ENCODE measurements at places on chromosomes 7 and 10. TPM values are rescaled to one million over a fixed set of nuclear protein-coding genes. Genes with fewer than 3 reads are reported as not detected.

GRCh38 chr7:14048889-14049288 is 59.4 kb upstream of the ETV1 start:
- no peak overlapping the region for H3K27ac ChIP-seq
- no peak overlapping the region for H3K4me3 ChIP-seq
- no peaks in the 10 kb centered on the region for H3K36me3 ChIP-seq
- no peaks in the 10 kb centered on the region for H3K27me3 ChIP-seq
- H3K4me1 ChIP-seq, result no peaks in the 10 kb centered on the region

TBXAS1 gene
- total RNA-seq, result 5.7 TPM

- no peaks in the 10 kb centered on the region for H3K4me1 ChIP-seq
- no peak overlapping the region for H3K4me3 ChIP-seq
- no peaks in the 10 kb centered on the region for H3K27me3 ChIP-seq
- no peak overlapping the region for H3K27ac ChIP-seq
These were observed 23.5 kb upstream of the UCMA start for GRCh38 chr10:13257621-13258140.

PWWP2B gene
- total RNA-seq, result 45.1 TPM

DNA sequence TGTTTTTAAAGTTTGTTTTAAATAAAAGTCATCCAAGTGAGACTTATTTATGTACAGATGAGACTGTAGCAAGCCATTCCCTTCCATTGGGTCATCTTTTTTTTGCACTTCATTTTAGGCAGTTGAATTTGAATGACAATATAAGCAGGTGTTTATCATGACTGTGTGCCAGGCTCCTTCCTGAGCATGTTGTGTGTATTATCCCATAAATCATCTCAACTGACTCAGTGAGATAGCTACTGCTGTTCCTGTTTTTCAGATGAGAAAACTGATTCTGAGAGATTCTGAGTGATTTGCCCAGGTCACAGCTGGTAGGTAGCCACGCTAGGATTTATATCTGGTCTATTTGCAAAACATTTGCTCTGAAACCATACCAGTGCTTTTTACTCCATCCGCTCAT is 11.7 kb downstream of the TMEM254 start:
- H3K27me3 ChIP-seq, result no peaks in the 10 kb centered on the region
- H3K36me3 ChIP-seq, result no peaks in the 10 kb centered on the region
- no peak for DNase-seq
- no peaks in the 10 kb centered on the region for H3K4me1 ChIP-seq

DNA sequence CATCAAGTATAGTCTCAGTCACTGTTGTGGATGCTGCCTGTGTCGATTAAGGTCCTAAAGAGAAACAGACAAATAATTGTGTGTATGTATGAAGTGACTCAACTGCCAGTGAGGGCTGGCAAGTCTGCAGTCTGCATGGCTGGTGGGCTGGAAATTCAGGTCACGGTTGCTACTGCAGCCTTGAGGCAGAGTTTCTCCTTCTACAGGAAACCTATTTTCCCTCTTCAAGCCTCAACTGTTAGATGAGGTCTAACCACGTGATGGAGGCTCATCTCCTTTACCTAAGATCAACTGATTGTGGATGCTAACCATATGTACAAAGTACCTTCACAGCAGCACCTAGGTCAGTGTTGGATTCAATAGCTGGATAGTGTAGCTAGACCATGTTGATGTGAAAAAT is 29.9 kb downstream of the MBL2 start:
- H3K36me3 ChIP-seq, result no peaks in the 10 kb centered on the region
- H3K4me3 ChIP-seq, result no peak overlapping the region
- no peak for DNase-seq
- H3K27me3 ChIP-seq, result no peaks in the 10 kb centered on the region
- no peaks in the 10 kb centered on the region for H3K4me1 ChIP-seq

PLXDC2 gene
- total RNA-seq, result 81.7 TPM

CFAP69 gene
- total RNA-seq, result 18.0 TPM

DNA sequence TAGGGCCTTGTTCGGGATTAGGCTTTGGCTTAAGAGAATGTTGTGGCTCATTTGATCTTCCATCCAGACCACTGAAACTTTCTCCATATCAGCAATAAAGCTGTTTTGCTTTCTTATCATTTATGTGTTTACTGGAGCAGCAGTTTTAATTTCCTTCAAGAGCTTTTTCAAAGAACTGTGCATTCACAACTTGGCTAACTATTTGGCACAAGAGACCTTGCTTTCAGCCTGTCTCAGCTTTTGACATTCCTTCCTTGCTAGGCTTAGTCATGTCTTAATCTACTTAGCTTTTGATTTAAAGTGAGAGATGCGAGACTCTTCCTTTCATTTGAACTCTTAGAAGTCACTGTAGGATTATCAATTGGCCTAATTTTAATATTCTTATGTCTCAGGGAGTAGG is 19.1 kb upstream of the AKR1B1 start:
- no peak overlapping the region for H3K27ac ChIP-seq
- no peaks in the 10 kb centered on the region for H3K27me3 ChIP-seq
- H3K4me1 ChIP-seq, result no peaks in the 10 kb centered on the region
- DNase-seq, result no peak

- no peaks in the 10 kb centered on the region for H3K27me3 ChIP-seq
- no peaks in the 10 kb centered on the region for H3K36me3 ChIP-seq
- H3K4me3 ChIP-seq, result no peak overlapping the region
- H3K4me1 ChIP-seq, result peaks cover 12% of the 10 kb centered on the region
- no peak for DNase-seq
These were observed 23.1 kb downstream of the KLF6 start for GRCh38 chr10:3761904-3762303.

DNA sequence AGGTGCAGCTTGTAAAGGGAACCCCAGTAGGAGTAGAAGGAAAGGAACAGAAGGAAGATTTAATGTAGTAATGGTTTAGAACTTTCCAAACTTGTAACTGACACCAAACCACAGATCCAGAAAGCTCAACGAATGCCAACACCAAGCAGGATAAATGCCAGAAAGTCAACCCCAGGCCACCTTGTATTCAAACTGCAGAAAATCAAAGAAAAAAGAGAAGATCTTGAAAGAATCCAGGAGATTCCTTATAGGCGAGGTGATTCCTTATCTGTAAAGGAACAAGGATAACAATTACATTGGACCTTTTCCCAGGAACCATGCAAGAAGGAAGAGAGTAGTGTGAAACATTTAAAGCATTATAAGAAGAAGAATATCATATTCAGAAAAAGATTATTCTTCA is 93.6 kb downstream of the NKX6-2 start:
- H3K27me3 ChIP-seq, result no peaks in the 10 kb centered on the region
- no peak for DNase-seq
- no peak overlapping the region for H3K27ac ChIP-seq
- H3K36me3 ChIP-seq, result no peaks in the 10 kb centered on the region
- peaks cover 6% of the 10 kb centered on the region for H3K4me1 ChIP-seq

GHRHR gene
- total RNA-seq, result 1.4 TPM

DNA sequence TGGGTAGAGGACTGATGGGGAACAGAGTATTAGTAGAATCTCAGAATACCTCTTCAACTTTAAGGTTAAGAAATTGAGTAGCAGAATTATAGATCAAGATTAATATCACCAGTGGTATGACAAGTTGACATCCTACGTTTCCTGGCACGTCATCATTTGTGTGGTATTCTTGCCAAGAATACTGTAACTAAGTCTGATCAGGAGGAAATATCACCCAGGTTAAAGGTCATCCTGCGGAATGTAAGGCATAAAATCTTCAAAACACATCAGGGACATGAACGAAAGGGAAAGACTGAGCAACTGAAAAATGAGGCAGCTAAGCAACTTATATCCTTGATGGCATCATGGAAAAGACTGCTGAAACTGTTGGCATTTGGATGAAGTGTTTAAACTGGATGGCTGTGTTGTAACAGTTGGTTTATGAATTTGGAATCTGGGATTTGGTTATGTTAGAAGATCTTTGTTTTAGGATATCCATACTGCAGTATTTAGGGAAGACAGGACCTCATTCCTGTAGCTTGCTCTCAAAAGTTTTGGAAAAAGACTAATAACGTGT is 86.1 kb downstream of the TRIM24 start:
- no peak for DNase-seq
- H3K36me3 ChIP-seq, result no peaks in the 10 kb centered on the region
- no peaks in the 10 kb centered on the region for H3K27me3 ChIP-seq
- no peak overlapping the region for H3K4me3 ChIP-seq

DNA sequence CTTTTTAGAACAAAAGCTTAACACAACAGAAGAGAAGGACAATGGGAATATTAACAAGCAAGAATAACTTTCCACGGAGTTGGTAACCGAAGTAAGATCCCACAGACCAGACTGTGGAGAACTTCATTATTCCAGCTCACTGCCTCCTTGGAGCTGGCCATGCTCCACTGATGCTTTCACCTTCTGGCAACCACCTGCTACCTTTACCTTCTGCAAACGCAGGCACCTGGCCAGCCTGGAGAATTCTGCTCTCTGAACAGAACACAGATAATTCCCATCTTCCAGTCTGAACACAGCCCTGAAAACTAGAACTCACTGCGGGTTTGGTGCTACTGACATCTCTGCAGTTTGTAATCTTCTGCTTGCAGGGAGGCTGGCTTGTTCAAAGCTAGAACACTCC is 66.5 kb downstream of the JAZF1 start:
- H3K4me1 ChIP-seq, result peaks cover 37% of the 10 kb centered on the region
- DNase-seq, result no peak
- H3K4me3 ChIP-seq, result no peak overlapping the region
- H3K27me3 ChIP-seq, result no peaks in the 10 kb centered on the region
- no peaks in the 10 kb centered on the region for H3K36me3 ChIP-seq

DNA sequence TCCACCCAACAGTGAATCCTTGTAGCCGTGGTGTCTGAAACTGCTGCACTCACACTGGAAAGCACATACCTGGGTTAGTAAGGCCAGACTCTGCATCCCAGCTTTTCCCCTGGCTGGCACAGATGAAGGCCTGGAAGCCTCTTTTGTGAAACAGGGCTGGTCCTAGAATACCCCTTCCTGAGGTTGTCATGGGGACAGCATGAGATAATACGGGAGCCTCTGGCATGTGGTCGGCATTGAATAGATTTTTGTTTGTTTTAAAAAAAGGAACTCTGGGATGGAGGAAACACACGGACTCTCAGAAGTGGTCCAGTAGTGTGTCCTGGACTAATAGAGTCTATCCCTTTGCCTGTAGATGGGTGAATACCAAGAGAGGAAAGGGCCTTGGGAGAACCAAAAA is 129.7 kb downstream of the TMEM178B start:
- H3K27ac ChIP-seq, result no peak overlapping the region
- no peak for DNase-seq
- H3K4me1 ChIP-seq, result no peaks in the 10 kb centered on the region
- no peaks in the 10 kb centered on the region for H3K27me3 ChIP-seq

DNA sequence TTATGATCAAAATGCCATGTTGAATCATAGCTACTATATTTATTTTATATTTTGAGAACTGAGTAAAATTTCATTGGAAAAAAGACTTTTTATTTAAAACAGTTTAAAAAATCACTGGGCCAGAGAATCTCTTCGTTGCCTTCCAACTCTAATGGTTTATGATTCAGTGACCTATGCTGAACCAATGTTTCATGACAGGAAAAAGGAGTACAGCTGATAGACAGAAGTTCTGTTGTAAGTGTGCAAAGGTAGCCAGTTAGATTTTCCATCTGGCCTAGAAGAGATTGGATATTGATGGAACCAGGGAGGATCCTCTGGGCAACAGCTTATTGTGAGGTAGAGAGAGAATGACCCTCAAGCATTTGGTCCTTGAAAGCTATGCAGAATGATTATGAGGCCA is 745.8 kb downstream of the SUGCT start:
- H3K27ac ChIP-seq, result no peak overlapping the region
- H3K4me1 ChIP-seq, result peaks cover 7% of the 10 kb centered on the region
- H3K4me3 ChIP-seq, result no peak overlapping the region
- no peak for DNase-seq
- no peaks in the 10 kb centered on the region for H3K36me3 ChIP-seq

GRCh38 chr10:23055424-23056185 is 39.8 kb upstream of the MSRB2 start:
- H3K4me1 ChIP-seq, result no peaks in the 10 kb centered on the region
- H3K4me3 ChIP-seq, result no peak overlapping the region
- H3K27ac ChIP-seq, result no peak overlapping the region
- H3K36me3 ChIP-seq, result no peaks in the 10 kb centered on the region
- no peak for DNase-seq

LRRC18 gene
- total RNA-seq, result 12.6 TPM

NUB1 gene
- 59.6 TPM for total RNA-seq

MINDY3 gene
- total RNA-seq, result 39.6 TPM

ARHGAP12 gene
- 36.1 TPM for total RNA-seq

GRCh38 chr10:35784751-35785150 is 142.7 kb upstream of the FZD8 start:
- no peaks in the 10 kb centered on the region for H3K27me3 ChIP-seq
- no peak overlapping the region for H3K4me3 ChIP-seq
- DNase-seq, result no peak
- H3K27ac ChIP-seq, result no peak overlapping the region
- H3K36me3 ChIP-seq, result no peaks in the 10 kb centered on the region
- peaks cover 4% of the 10 kb centered on the region for H3K4me1 ChIP-seq

YWHAG gene
- total RNA-seq, result 78.4 TPM

DNA sequence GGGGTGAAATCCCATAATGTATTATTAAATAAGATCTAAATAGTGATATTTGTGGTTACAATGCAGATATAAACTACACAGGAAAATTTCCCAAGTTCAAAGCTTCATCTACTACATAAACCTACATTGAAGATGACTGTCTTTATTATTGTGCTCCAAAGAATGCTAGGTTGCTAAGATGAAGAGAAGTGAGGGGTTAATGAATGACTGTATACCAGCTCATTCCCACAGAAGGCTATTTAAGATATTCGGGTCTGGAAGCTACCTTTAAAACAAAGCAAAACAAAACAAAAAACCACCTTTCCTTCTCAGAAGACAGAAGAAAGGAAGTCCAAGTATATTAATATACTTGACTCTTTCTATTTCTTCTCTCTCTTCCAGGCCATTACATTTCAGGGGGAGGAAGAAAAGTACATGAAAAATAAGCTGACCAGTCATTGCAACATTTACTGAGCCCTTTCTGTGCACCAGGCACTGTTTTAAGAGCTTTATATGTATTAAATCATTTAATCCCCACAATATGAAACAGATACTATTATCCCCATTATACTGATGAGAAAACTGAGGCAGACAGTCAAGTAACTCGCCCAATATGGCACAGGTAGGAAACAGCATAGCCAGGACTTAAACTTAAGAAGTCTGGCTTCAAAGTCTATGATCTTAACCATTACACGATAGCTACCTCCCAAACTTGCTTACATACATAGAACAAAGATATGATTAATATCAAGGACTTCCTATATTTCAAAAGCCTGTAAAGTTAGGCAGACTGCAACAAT is 48.1 kb downstream of the TNPO3 start:
- no peaks in the 10 kb centered on the region for H3K36me3 ChIP-seq
- no peak overlapping the region for H3K27ac ChIP-seq

- H3K4me1 ChIP-seq, result no peaks in the 10 kb centered on the region
- no peak for DNase-seq
- H3K36me3 ChIP-seq, result no peaks in the 10 kb centered on the region
- H3K27ac ChIP-seq, result no peak overlapping the region
These were observed 5.4 kb upstream of the HKDC1 start for GRCh38 chr10:69214666-69215131.

DNA sequence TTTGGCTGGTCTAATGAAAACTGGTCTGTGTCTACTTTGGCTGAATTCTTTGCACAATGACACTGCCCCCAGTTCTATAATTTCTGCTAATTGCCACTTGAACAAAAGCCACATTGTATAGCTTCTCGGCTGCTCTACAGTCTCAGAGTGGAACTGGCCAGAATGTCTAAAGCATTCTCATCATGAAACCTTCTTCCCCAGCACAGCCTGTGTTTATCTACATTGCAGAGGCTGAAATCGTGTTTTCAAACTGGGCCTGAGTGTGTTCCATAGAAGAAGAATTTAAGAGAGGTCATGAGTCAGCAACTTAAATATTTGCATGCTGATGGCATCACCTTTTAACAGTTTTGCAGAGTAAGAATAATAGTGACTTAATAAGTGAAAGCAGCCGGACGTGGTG is 177.2 kb downstream of the BUB3 start:
- H3K27ac ChIP-seq, result no peak overlapping the region
- no peaks in the 10 kb centered on the region for H3K4me1 ChIP-seq
- no peaks in the 10 kb centered on the region for H3K36me3 ChIP-seq
- no peaks in the 10 kb centered on the region for H3K27me3 ChIP-seq

Measured in testis (tissue), 5 donors.